ENCODE measurements at places on chromosomes 2 and 18.
A peak's percentile ranks its signal among the peaks of the same experiment; 100 is the strongest.

DNA sequence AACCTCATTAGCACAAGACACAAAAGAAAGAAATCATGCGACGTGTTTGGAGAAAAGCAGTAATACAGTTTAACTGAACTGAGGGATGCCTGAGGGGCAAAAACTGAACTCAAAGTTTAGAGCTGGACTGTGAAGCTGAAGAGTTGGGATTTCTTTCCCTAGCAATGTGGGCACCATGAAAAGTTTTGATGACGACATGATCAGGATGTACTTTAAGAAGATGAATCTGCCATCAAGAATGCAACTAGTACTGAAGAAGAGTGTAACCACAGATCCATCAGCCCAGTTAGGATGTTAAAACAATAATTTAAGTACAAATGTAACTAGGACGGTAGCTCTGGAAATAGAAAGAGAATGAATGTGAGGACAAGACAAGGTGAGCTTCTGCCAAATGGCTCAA is 196.2 kb downstream of the VWC2L start:
- no peak for DNase-seq

GRCh38 chr18:78725426-78725825 is 254.2 kb upstream of the SALL3 start:
- DNase-seq, result no peak

DNA sequence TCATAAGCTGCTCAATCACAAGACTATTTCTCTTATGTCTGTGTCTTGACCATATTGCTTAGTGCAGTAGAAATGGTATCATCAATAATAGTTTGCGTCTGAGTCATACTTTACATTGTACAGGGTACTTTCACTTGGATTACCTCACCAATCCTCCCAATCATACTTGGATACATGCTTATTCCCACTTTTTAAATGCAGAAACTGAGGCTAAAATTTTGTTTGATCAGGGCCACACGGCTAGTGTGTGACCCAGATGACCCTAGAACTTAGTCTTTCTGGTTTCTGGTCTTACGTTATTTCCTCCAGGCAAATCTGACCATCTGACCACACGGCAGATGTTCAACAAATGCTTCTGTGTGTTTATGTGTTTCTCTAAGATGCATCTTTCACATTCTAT is 23.8 kb upstream of the CCL20 start:
- no peak for DNase-seq

DNA sequence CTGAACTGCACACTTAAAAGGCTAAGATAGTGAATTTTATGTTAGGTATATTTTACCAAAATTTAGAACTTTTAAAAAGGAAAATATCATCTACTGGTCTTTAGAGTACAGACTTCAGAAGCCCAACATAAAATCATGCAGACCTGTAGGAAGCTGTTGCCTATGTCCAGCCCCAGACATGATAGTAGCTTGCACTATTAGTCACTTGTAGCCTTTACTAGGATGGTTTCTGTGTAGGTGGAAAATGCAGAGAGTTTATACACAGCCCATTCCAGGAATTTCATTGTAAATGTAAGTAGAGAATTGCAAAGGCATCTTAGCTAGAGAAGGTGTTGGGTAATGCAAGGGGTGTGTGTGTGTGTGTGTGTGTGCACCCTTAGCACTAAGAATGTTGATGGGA is 640.2 kb downstream of the RNF144A start:
- no peak for DNase-seq

- no peak for DNase-seq
Measured at GRCh38 chr18:48940854-48941611, 9.7 kb downstream of the SMAD7 start.

DNA sequence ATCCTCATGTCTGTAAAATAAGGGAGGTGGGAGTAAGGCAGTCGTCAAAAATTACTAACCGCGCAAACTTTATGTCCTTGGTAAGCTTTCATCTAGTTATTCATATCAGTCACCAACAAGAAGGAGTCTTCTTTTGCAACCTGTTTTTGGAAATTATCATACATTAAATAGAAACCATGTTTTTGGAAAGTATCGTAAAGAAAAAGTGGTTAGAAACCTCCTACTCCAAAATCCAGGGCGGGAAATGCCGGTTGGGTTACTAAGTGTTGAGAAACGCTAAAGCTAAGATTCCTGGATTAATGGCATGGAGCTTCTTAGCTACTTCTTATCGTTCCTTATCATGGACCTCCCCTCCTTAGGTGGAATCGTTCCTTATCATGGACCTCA is 778 bp downstream of the BBS5 start:
- peak; percentile 8 for DNase-seq

- no peak for DNase-seq
Measured at GRCh38 chr18:22447792-22448191, 30.1 kb upstream of the CTAGE1 start.

Measured in Caki2 (cell line).